Hindlimb muscle (tissue), 1 donor: ENCODE measurements at places on chromosomes 13 and 19. TPM values are rescaled to one million over a fixed set of nuclear protein-coding genes. Genes with fewer than 3 reads are reported as not detected.

The FCHO1 gene
- polyA plus RNA-seq, result 1.2 TPM

The GPR12 gene
- 0.23 TPM for polyA plus RNA-seq

The WASF3 gene
- polyA plus RNA-seq, result 10.2 TPM

- no peak for DNase-seq
Observed at GRCh38 chr13:106858903-106859532, 291.1 kb upstream of the ARGLU1 start.

DNA sequence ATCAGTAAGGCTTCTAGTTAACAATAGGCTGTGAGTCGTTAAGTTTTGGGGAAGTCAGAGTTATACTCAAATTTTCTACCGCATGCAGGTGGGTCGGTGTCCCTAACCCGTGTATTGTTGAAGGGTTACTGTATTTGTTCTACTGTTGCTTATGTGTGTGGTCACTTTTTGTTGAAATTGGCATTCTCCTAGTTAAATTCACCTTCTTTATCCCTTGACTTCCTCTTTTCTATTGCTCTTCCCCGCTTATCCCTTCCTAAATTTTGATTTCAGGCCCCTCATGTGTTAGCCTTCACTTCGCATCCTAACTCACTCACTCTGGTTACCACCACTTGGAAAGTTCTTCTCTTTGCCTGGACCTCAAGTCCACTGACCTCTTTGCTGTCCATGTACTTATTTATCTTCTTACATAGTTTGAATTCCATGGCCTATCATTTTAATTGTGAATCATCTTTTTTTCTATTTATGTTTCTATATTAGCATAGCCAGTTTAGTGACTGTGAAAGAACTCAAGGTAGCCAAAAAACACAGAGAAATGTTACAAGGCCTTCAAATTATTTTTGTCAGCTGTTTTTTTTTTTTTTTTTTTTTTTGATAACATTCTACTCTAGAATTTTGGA, 52.9 kb downstream of the NDFIP2 start:
- no peak for DNase-seq

DNA sequence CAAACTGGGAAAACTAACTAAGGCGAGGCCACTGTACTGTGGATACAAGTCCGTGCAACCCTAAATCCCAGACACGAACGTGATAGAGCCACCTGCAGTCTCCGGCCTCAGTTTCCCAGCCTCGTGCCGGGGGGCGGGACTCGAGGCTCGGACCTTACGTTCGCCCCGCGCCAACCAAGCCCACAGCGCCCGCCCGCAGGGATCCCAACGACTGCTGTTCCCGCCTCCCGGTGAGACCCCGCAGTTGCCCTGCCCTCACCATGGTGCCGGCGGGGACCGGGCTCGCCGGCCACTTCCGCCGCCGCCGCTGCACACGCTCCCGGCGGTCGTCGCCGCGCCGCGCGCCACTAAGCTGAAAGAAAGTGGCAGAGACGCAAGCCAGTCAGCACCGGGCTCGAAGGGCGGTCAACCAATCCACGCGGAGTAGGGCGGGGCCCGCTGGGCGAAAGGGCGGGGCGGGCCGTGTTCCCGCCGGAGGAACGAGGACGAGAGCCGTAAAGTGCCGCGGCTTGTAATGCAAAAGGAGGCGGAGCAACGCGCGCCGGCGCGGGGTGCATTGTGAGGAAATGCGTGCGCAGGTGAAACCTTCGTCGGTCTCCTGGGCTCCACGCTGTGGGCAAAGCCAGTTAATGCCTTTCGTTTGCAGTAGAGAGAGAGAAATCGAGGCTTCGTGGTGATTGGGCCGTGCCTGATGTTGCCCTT, at the start of gene LSM4:
Gene LSM4, minus strand, starts transcription at position 318 of the 702 bp plus-strand sequence. Its CDS starts 56 bp downstream, at position 262.
- DNase-seq, result peak; percentile 96

DNA sequence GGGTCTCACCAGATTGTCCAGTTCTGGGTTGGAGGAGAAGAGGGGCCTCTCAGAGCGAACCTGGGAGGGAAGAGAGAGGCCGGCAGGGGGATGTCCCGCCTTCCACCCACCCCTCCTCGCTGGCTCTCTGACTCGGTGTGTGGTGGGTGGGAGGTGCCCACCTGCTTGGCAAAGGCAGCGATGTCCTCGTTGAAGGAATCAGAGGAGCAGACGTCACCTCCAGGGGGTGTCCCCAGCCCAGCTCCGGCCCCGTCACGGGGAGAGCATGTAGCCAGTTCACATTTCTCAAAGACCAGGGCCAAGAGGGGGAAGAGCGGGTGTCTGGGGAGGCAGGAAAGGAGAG, 2.7 kb downstream of the MEIS3 start:
- no peak for DNase-seq

- DNase-seq, result no peak
Observed at GRCh38 chr13:28411831-28412353, 83.0 kb downstream of the FLT1 start.

- no peak for DNase-seq
Observed at GRCh38 chr19:29867984-29868383, 56.2 kb downstream of the CCNE1 start.

- peak; percentile 74 for DNase-seq
Observed at GRCh38 chr19:12913011-12913561, 6.0 kb downstream of the SYCE2 start.

GRCh38 chr13:55553701-55554100, 1587.0 kb upstream of the PRR20A start:
- DNase-seq, result no peak

The ITGBL1 gene
- 0.36 TPM for polyA plus RNA-seq
